ENCODE measurements at places on chromosomes 16 and 17.

- peak; percentile 28 for DNase-seq
Measured at GRCh38 chr16:49452578-49452977, 79.0 kb downstream of the C16orf78 start.

- no peak for DNase-seq
Measured at GRCh38 chr17:82231312-82231561, 2.4 kb downstream of the SLC16A3 start.

DNA sequence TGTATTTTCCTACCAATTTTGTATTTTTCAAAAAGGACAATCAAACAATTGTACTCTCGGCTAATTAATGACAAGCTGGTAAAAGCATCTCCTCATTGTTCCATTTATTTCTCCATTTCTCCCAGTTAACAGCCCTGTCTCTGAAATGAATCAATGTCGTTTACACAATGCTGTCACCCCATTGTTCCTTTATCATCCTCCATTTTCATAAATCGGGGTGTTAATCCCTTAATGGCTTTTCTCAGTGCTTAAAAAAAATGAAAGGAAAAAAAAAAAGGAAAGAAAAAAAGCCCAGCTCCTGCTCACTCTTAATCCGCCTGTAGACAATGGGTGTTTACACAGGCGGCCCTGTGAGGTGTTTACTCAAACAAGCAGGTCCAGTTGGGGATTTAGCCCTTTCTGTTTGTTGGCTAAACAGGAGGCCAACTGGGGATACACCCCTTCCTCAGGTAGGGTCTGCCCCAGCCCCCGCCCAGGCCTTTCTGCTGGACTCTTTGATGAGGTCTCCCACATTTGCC is 86.8 kb upstream of the SALL1 start:
- no peak for DNase-seq

- DNase-seq, result no peak
Measured at GRCh38 chr17:74335529-74336062, 9.6 kb downstream of the KIF19 start.

- no peak for DNase-seq
Measured at GRCh38 chr17:5741810-5742209, 157.5 kb upstream of the NLRP1 start.

- no peak for DNase-seq
Measured at GRCh38 chr17:28402224-28402630, 3.8 kb downstream of the SLC46A1 start.

GRCh38 chr17:81499601-81499970 is 13.0 kb downstream of the ACTG1 start:
- no peak for DNase-seq

- no peak for DNase-seq
Measured at GRCh38 chr16:4687946-4688673, 5.3 kb upstream of the NUDT16L1 start.

- no peak for DNase-seq
Measured at GRCh38 chr17:16926571-16927451, 45.1 kb downstream of the TNFRSF13B start.

- peak; percentile 16 for DNase-seq
Measured at GRCh38 chr17:78621720-78622490, 44.7 kb upstream of the DNAH17 start.

GRCh38 chr16:2019921-2020831 is 591 bp downstream of the NPW start:
- no peak for DNase-seq

DNA sequence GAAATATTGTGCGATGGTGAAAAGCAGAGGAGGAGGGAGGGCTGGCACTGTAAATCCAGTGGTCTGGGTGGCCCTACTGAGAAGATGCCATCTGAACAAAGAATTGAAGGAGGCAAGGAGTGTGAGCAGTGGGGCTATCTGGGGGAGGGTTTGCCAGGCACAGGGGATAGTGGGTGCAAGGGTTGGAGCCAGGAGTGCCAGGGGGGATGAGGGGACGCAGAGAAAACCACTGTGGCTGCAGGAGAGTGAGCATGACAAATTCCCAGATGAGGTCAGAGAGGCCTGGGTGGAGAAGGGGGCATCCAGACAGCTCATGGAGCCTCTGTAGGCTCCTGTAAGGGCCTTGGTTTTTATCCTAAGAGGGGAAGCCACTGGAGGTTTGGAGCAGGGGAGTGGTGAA is 4.8 kb downstream of the XYLT2 start:
- no peak for DNase-seq

DNA sequence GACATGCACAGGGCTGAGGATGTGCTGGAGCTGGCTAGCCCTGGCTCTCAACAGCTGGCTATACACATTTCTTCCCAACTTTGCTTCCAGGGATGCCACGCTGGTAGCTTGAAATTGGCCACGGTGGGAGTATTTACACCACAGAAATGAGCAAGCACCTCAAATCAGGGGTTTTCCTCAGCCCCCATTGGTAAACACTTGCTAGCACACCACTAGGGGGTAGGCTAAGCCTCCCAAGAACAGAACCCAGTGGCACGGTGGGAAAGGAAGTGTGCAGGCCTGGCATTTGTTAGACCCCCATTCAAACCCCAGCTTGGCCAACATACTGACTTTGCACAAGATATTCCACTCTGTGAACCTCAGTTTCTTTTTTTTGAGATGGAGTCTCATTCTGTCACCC is 12.9 kb downstream of the DRC3 start:
- DNase-seq, result no peak

DNA sequence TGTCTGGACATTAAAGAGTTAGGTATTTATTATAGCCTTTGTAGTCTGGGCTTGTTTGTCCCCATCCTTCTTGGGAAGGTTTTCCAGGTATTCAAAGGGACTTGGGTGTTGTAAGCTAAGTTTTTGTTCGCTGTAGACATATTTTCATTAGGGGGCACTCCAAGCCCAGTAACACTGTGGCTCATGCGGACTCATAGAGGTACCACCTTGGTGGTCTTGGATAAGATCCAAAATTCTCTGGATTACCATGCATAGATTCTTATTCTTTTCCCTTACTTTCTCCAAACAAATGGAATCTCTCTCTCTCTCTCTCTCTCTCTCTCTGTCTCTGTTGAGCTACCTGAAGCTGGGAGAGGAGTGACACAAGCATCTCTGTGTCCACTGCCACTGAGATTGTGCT is 48.9 kb downstream of the ERCC4 start:
- DNase-seq, result no peak

DNA sequence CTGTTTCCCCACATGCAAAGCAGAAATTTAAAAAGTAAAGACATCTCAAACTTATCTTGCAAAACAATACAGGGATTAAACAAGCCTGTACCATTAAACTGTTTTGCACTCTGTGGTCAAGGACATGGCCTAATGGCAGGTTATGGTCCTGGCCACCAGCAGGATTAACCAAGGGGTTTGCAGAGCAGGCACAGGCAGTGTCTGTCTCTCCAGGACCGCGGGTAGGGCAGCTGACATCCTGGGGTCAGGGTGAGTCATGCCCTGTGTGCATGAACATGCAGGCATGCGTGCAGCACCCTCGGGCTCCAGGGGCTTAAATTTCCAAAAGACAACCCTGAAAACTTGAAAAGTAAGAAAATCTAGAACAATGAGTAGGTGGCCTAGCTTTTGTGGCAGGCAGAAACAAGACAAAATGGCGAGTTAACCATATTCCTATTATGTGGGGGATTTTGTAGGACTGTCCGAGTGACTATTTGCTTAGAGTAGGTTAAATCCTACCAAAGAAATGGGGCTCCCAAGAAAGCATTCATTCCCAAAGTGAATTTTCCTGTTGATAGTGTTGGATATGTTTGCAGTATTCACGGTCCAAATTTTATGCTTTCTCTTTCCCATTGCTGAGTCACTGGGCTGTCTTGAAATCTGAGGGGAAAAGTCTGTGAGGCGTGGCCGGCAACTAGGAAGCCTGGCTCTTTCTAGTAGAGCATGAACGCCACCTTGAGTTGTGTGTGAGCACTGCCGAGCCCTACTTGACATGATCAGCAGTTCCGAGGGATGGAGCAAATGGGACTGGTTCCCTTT is 158.4 kb upstream of the FAM20A start:
- DNase-seq, result peak; percentile 87

GRCh38 chr16:4140652-4141051 is 24.4 kb upstream of the ADCY9 start:
- no peak for DNase-seq

DNA sequence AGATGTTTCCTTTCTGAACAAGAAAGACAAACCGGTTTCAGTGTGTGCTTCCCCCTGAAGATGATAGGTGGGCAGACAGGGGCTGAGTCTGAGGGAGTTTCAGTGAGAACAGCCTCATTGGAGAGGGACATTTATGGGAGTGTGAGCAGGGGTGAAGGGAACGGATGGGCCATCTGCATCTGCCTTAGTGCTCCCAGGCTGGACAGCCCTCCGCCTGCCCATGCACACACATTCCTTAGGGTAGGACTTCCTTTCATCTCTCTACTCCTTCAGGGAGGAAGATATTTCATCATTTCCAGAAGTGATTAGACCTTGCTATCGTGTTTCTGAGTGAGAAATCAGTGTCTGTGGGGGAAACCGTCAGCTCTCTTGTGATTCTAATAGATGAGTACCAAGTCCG is 3.8 kb downstream of the SHISA6 start:
- DNase-seq, result no peak

GRCh38 chr17:7575959-7576358 is 3.5 kb upstream of the CD68 start:
- no peak for DNase-seq

DNA sequence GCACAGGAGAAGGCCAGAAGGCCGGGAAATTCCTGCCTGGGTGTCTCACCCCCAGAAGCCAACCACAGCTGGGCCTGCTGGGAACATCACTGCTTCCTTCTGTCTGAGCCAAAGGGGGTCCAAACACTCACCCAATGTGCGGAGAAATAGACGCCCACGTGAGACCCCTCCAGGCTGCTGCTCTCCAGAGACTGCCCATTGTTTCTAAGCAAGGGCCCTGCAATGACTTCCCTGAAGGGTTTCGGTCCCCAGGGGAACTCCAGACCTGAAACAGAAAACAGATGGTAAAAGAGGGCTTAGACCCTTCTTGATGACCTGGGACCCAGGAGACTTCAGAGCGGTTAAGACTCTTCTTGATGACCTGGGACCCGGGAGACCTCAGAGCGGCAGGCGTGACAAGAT is 41.3 kb downstream of the MRM3 start:
- DNase-seq, result no peak

DNA sequence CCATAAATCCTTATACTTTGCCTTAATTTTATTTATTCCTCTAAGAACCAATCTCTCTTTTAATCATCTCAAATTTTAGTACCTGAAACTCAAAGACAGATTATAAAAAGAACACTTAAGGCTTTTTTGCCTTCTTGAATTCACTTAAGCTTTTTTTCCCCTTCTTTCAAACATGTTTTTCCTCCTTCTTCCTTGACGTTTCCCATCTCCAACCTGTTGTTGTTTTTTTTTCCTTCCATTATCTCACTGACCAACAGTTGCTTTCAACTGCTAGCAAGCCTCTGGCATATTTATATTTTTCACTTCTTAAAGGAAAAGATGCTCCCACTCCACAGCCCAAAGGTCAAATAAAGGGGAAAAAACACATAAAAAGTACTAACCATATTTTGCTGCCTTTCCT is 32.2 kb downstream of the SPOP start:
- DNase-seq, result no peak

- DNase-seq, result no peak
Measured at GRCh38 chr16:9007177-9007794, 43.6 kb upstream of the USP7 start.

DNA sequence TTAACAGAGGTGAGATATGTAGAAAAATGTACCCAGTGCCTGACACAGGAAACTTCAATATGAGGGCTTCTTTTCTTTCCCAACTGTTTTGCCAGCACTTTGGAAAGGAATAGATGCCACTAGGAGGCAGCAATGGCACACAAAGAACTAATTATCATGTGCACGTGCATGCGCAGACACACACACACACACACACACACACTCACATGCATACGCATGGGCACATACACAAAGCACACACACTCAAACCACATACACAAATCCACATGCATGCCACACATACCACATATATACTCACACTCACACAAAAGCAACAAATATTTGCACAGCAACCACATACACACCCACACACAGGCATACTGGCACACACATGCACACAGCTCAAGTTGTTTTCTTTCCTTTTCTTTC is 8.8 kb upstream of the CEP112 start:
- DNase-seq, result peak; percentile 63

DNA sequence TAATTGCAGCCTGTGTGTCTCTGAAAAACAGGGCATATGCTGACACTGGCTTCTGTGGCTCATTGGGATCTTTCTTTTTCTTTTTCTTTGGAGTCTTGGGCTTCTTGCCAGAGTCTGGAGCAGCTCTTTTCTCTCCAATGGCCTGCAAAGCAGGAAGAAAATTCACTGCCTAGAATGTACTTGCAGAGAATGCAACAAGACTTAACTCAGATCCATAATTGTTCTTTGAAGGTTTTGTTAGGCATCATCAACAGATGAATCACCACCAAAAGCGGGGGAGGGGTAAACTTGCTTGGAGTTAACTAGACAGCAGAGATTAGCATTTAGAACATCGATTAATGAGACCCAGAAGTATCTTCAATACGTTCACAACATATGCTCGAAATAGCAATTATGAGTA is 100.9 kb downstream of the TOX3 start:
- DNase-seq, result no peak

DNA sequence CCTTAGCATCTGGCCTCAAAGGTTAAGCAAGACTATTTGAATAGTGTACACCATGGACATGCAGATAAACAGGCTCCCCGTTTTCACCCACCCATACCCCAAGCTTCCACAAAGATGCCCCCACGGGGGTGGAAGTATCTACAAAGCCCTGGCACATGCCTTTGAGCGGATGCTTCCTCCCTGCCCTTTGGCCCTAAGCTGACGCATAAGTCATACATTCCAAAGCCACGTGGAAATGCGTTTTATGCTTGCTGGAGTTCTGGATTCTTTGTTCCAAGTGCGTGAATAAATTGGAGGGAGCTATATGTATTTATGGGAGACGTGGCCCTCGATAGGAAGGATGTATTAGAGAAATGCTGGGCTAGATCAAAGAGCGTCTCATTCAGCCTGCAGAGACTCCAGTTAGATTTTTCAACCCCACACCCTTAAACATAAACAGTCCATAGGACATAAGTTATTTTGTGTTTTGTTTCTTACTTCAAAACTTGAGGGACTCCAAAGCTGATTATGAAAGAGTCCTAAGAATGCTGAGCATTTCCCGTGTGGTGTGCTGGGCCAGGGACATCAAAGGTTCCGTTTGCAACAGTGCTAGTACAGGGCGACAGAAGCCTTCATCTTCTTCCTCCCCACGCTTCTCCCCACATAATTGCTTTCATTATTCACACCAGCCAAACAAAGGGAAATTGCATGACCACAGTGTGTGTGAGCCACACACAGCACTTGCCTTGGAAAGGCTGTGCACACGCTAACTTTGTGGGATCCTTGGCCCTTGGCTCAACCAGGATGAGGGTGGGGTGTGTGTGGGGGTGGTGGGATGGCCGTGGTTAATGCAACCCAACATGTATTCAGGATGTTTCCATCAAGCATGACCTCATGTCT is 73.6 kb downstream of the WIPI1 start:
- DNase-seq, result peak; percentile 53

- no peak for DNase-seq
Measured at GRCh38 chr16:88624481-88624880, 13.9 kb upstream of the IL17C start.

Data from left hindlimb (tissue), 1 donor.